Activated T-helper 1 cell treated with Interleukin-2 at 50 U/mL for 16 hours (primary cell): ENCODE measurements at places on chromosomes 6 and 20.

DNA sequence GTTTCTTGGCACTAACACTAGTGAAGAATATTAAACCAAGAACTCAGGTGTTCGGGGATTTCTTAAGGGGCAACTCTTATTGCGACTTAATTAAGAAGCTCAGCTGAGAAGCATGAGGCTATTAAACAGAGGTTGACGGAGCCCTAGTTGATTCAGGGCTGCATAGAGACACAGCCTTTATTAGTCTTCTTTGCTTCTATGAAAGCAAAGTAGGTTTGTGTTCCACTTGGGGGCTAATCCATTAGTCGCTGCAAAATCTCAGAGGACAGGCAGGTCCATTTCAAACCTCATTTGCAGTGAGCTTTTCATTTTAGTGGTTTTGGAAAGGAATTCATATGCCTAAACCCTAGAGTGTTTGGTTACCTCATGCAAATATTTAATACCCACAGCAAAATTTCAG, 506.6 kb upstream of the SULF2 start:
- DNase-seq = no peak

DNA sequence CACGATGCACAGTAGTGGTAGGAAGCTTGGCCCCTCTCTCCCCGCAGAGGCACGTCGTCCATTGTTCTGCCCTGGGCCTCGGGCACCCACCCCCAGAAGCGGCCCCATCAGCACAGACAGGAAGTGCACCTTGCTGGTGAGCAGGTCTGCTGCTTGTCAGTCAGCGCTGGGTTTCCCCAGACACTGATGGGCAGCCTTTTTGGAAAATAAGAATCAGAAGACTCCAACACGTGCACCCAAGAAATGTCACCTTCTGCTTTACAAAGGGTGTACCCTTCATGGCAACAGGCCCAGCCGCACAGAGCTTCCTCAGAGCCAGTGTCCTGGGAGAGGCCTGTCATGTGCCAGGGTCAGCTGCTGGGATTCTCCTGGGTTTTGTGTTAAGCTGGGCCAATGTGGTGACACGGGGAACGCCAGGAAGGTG, 34.7 kb upstream of the IRF4 start:
- DNase-seq = no peak

DNA sequence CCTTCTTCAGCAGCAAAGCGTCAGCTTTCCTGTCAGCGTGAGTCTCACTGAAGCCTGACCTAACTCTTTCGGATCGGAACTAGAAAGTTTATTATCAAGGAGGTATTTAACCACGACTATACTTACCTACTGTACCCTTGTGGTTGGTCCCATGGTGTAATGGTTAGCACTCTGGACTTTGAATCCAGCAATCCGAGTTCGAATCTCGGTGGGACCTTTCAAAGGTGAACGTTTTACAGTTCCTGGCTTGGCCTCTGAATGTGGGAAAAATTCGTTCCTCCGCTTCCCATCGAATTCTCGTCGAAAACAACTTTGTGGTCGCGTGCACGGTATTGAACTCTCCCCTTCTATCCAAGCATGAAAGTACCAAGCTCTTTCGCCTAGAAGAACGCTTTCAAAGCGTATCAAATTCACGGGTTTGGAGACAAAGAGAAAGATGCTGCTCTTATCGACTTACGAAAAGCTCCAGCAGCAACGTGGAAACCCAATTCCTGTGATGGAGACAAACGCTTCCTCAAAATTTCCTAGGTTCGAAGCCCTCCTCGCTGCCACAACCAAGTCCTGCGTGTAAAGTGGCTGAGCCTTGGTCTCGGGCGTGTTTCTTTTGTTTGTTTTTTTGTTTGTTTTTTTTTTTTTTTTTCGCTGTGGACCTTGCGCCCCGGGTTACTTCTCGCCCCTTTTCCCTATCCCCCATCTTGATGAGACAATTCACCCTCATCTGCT, 63.7 kb downstream of the GPX5 start:
- DNase-seq = no peak

- no peak for DNase-seq
Measured at GRCh38 chr20:51340451-51340840, 202.1 kb downstream of the NFATC2 start.

DNA sequence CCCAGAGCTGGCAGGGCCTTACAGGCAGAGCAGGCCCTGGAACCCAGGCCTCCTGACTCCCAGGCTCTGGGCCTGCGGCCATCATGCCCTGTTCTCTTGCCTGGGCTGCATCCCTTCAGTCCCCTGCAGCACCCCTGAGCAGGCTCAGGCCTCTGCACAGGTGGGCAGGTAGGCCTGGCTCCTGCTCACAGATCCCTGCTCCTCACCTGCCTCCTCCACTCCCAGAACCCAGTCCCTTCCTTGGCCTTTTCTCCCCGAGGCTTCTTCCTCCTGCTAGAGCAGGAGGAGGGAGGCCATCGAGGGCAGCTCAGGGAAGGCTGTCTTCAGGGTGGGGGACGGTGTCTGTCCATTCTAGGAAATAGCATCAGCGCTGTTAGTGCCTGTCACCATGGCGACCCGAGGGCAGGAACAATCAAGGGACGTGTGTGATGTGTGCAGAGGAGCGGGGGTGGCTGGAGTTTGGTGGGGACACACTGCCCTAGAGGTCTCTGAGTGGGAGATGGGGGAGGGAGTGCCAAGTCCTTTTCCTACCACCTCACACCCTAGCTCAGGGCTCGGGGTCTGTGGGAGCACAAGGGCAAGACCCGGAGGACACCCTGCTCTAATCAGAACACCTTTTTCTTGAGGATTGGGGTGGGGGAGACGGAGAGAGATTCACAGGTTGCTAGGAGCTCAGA, 26.6 kb downstream of the GLP1R start:
- DNase-seq = no peak

DNA sequence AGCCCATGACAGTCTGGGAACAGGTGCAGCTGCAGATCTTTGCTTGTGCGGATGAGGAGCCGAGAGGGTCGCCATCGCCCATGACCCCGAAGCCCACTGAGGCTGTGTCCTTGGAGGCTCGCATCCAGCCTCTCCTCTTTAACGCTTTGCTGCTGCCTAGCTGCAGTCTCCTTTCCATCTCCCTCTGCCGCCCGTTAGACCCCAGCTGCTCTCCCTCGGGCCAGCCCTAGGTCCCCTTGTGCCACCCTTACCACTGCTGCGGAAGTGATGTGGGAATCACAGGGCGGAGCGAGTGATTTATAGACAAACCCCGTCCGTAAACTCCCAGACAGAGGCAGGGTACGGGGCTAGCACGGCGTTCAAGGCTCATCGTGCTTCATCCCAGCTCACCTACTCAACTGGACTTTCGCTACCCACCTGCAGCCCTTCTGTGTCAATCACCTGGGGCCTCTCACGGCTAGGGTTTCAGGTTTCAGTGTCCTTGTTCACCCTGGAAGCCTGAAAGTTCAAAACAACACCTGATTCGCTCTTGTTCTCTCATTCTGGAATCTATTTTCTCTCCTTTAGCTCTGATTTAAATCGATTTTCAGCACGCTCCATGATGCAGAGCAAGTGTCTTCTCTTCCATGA, 76.1 kb downstream of the PAX1 start:
- DNase-seq = no peak
